CD4-positive, alpha-beta T cell treated with Interferon gamma for 1 hour (primary cell): ENCODE measurements at places on chromosomes 13 and 19.

GRCh38 chr13:59982631-59983382 lies 180.9 kb downstream of the DIAPH3 start:
- DNase-seq, result no peak

GRCh38 chr13:103164251-103164650 lies 98.0 kb upstream of the SLC10A2 start:
- no peak for DNase-seq

GRCh38 chr13:24630851-24631620 lies 49.2 kb upstream of the ATP12A start:
- DNase-seq, result no peak

- DNase-seq, result no peak
Measured at GRCh38 chr19:35344511-35345031, 3.1 kb upstream of the FFAR1 start.

- no peak for DNase-seq
Measured at GRCh38 chr13:97353927-97354675, 79.9 kb upstream of the RAP2A start.

- DNase-seq, result peak; percentile 72
Measured at GRCh38 chr13:22114630-22115311, 443.9 kb downstream of the FGF9 start.

DNA sequence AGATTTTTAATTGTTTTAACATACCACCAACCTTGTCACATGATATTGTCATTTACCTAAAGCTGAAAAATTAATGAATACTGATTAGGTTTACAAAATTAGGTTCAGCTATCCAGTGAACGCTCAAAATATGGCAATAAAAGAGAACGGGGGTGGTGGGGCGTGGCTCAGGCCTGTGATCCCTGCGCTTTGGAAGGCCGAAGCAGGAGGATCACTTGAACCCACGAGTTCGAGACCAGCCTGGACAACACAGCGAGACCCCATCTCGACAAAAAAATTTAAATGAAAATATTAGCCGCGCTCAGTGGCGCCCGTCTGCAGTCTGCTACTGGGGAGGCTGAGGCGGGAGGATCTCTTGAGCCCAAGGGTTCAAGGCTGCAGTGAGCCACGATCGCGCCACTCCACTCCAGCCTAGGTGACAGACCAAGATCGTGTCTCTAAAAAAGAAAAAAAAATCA lies 516 bp upstream of the FAM32A start:
- DNase-seq, result no peak

DNA sequence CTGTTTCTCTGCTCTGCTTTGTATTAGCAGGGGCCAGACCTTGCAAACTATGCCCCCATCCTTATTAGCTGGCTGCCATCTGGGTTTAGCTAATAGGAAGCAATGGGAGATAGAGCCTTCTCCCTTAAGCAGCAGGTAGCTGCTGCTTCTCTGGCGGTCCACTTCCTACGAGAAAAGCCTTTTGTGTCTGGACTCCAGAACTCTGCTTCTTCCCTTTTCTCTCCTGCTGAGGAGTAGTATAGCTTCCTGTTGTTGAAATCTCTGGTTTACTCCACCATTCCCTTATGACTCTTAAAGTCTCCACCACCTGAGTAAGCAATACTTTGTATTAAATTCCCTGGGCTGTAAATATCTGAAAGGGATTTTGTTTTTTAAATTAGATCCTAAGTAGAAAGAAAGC lies 147.1 kb downstream of the DNAJC15 start:
- DNase-seq, result no peak

- DNase-seq, result no peak
Measured at GRCh38 chr19:17997969-17998826, 9.8 kb upstream of the ARRDC2 start.

DNA sequence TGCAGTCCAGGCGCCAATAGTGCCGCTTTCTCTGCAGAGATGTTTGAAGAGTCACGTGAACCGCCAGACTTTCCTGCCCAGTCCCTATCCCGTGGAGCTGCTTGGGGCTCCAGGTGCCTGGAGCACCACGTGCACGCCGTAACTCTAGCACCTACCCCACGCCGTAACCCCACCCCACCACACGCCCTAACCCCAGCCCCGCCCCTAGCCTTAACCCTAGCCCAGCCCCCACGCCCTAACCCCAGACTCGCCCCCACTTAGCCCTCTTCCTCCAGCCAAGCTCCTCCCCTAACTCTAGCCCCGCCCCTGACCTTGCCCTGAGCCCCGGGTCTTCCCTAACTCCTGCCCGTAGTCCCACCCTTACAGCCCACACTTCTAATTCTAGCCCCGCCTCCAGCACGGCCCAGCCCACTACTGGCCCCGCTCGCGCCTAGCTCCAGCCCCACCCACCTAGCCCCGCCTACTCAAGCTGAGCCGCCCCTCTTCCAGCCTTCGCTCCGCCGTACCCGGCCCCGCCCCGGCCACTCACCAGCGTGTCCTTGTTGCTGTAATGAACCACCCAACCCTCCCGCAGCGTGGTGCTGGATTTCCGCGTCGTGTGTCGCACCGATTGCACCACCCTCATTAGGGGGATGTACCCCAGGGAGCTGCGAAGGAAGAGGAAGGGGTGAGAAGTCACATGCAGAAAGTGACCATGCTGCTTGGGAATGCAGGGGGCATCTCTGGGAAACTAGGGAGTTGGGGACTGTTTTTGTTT lies 19.5 kb downstream of the PRKD2 start:
- DNase-seq, result peak; percentile 18

GRCh38 chr19:54429176-54429495 lies 13.9 kb downstream of the TTYH1 start:
- no peak for DNase-seq

DNA sequence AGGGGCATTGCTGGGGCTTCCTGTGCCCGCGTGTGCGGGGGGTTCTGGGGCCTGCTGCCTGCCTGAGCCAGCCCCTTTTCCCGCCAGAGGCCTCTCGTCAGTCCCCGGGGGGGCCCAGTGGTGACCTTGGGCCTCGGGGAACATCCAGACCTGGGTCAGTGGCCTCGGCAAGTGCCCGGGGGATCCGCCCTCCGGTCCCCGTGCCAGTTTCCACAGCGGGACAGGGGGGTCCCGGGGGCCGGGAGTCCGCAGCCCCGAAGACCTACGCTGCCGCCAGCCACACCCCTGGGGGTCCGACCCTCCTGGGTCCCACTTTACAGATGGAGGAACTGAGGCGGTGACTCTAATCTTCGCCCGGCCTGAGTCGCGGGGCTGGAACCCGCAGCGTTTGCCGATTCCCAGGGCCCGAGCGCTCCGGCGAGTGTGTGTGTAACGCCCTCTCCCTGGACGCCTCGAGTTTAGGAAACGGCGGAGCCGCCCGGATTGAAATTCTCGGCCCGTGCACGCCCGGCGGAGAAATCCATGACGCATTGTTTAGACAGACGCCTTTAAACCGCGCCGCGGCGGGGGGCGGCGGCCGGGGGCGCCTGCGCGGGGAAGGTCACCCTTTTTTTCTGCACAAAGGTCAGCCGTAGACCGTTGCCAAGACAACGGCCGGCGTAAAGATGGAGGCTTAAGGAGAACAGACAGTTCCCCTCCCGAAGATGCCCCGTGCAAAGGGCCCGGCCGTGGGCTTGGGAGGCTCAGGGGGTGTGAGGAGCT lies 39.3 kb downstream of the EFNA2 start:
- peak; percentile 40 for DNase-seq

GRCh38 chr19:30450100-30450499 lies 77.9 kb downstream of the ZNF536 start:
- no peak for DNase-seq

DNA sequence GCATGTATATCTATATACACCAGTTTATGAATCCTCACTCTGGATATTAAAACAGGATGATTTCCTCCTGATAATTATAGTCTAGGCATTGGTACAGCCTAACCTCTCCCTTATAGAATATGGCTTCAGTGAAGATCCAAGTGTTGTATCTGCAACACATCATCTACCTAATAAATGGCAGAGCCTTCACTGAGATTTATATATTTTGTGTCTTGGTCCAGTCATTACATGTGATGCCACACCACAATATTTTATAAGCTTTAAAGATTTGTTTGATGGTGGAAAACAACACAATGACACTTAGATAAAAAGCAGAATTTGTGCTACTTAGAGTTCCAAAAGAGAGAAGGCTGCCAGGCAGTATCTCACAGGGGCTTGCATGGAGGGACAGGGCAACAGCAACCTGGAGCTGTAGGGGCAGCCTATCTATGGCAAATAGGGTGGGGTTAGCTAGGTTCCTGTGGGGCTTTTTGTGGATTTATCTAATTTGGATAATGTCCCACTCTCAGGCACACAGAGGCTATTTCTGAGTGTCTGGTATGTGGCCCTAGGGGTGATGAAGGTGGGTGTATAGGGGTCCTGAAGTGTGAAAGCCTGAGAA lies 1736.7 kb upstream of the PRR20A start:
- DNase-seq, result no peak

DNA sequence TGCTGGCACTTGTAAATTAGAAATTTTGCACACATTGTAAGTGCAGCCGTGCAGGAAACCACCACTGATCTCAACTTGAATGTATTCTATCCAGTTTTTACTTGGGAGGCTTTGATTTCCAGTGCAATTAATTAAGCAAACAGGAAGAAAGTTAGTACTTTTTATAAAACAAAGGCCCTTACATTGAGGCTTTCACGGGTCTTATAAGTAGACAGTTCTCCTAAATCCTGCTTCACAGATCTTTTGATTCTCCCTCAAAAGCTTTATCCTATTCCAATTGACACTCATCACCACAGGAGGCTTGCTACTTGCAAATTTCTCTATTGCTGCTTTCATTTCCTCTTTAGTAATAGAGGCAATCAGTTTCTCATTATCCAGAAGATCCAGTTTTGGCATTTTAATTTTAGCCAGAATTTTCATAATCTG lies 90.1 kb downstream of the ERCC5 start:
- DNase-seq, result no peak

DNA sequence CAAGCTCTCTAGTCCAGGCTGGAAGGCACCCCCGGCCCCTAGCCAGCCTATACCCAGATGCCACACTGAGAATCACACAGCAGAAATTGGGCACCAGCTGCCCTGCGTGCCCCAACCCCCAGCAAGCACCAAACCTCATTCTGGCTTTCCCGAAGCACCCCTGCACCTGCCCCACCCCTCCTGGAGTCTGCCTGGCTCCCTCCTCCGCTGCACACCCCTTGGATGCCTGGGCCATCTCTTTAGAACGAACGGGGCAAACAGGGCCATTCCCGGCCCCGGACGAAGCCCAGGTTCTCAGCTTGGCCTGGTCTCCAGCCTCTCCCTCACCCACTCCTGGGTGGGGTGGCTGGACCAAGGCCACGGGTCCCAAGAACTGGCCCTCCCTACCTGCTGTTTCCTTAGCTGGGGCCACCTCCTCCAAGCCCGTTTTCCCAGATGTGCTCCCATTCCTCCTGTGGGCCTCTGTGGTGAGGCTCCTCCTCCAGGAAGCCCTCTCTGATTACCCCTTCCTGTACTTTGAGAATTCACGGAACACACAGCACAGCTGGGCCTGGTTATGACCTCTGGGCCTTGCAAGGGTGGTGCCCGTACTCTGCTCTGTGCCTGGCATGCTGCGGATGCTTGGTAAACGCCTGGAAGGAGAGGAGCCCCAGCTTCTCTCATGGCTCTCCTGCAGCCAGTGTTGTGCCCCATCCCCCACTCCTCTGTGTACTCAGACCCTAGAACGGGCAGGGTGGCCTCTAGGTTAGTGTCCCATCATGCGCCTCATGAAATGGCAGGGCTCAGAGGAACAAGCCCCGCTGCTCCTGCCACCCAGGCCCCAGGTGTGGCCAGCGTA lies 21.4 kb downstream of the CEBPG start:
- DNase-seq, result no peak

DNA sequence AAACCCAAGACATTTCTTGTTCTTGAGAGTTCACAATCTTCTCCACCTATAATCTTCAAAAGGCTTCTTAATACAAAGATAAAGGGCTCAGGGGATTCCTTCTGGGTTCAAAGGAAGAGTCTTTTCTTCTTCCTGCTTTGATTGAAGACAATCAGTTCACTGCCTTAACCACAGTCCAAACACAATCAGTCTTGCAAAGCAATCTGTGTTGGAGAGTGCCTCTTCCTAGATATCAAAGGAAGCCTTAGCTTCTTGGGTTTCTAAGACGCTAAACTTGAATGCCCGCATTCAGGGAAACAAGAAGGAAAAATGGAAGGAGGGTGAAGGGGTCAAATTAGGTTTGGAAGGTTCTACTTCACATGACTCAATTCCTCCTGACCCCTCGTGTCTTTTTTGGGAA lies 27.2 kb downstream of the RANBP3 start:
- DNase-seq, result no peak

DNA sequence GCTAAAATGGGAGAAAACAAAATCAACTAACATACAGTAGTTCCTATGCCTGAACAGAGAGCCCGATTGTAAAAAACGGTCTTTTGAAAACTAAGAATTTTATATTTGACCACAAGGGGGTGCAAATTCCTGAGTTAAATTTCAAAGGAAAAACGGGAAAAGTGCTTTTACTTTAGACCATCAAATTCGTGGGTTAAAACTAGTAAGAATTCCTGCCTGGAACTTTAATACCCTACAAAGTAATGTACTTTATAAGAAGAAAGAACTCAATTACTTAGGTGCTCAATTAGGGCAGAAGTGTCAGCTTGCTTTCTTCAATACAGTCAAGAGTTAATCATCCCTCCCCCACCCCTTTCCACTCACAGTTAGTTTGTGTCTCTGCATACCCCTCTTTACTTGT lies 69.8 kb downstream of the KCNRG start:
- DNase-seq, result no peak

DNA sequence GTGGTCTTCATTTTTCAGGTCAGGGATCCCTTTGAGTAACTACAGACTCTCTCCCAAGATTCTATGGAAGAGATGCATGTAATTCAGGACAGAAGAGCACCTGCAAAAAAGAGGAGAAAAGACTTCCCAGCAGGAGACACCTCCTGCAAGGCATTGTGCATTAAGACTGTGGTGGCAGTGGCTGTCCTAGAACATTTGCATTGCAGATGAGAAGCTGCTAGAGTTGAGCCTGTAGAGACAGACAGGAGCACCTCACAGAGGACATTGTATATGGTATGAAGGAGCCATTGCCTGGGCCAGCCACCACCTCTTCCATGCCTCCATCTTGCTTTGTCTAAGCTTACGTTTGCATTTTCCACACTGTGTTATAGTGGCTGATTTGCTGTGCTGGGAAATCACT lies 11.2 kb upstream of the MYO16 start:
- DNase-seq, result no peak

- no peak for DNase-seq
Measured at GRCh38 chr19:45349126-45349415, 8.5 kb downstream of the KLC3 start.

GRCh38 chr13:110152351-110152750 lies 154.6 kb downstream of the COL4A1 start:
- DNase-seq, result no peak

- no peak for DNase-seq
Measured at GRCh38 chr13:113063091-113063491, 42.5 kb upstream of the F7 start.

GRCh38 chr19:48614436-48615230 lies at the start of gene FAM83E:
Gene FAM83E, minus strand, starts transcription at chr19:48615076. Its CDS starts 1,704 bp downstream, at chr19:48613372.
- DNase-seq, result no peak
